Stimulated activated CD4-positive, alpha-beta T cell treated with anti-CD3 and anti-CD28 coated beads, Interleukin-1b, Interleukin-23, amount 100 ng/mL, for 1 hour (primary cell): ENCODE measurements at places on chromosomes 3 and 15.

DNA sequence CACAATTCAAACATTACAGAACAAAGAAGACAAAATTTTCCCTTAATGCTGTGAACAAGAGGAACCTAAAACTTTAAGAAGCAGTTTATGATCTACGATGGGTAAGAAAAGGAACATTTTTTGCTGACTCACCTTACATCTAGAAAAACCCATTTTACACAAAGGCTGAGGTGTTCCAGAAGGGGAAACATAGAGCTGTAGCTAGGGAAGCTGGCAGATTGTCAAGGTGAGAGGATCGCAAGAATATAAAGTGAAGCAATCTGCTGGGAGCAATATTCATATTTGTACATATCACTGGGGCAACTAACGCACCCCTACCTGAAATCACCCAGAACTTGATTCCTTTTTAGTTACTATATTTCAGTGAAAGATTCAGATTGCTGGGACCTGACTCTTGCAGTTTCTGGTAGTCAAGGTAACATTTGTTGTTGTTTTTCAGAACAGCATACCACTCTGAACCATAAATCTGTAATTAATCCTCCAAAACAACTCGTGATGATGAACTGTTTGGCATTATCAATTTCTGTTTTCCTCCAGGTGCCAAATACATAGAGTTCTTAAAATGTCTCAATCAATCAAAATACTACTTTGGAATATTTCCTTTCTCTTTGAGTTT, 184.1 kb upstream of the LRRC3B start:
- DNase-seq: no peak

DNA sequence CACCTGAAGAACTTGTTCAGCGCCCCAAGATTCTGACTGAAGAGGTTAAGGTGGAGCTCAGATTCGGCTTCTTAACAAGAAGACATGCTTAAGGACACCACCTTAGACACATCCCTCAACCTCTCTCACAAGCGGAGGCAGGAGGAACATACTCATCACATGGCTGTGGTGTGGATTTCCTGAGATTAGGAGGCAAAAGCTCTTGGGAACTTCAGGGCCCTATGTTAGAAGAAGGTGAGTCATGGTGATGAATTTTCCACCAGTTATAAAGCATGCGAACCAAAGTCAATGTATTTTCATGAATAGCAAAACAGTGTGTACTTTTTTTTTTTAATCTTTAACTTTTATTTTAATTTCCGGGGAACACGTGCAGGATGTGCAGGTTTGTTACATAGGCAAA, 212.2 kb upstream of the SUCLG2 start:
- no peak for DNase-seq

DNA sequence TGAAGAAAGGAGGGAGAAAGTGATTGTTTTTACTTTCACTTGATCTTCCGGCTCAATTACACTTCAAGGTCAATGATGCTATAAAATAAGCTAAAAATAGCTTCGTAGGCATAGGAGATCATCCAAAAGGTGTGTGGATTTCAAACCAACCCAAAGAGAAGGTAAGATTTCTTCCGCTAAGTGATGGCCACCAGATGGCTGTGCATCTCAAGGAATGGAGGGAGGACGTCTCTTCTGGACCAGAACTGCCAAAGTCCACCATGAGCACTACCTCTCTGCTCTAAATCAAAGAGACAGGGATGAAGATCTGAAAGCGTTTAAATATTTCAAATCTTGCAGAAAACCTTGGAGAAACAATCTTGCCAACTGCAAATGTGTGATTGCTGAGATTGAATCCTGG, 199.1 kb upstream of the ZPLD1 start:
- DNase-seq: no peak

GRCh38 chr3:3134750-3135448, 8.2 kb downstream of the TRNT1 start:
- DNase-seq: no peak

GRCh38 chr15:37820380-37821128, 113.9 kb upstream of the TMCO5A start:
- DNase-seq: no peak

DNA sequence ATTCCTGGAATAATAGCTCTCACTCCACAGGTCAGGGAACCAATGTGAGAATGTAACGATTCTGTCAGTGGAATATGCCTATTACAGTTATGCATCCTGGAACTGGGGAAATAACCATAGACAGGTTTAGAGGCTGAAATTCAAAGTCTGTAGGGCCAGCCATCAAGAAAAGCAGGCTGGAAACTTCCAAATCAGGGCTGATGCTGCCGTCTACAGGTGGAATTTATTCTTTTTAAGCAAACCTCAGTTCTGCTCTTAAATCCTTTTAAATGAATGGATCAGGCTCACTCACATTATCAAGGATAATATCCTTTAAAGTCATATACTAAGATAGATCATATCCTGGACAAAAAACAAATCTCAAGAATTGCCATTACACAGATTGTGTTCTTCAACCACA, 699.8 kb downstream of the NR2F2 start:
- DNase-seq: no peak

DNA sequence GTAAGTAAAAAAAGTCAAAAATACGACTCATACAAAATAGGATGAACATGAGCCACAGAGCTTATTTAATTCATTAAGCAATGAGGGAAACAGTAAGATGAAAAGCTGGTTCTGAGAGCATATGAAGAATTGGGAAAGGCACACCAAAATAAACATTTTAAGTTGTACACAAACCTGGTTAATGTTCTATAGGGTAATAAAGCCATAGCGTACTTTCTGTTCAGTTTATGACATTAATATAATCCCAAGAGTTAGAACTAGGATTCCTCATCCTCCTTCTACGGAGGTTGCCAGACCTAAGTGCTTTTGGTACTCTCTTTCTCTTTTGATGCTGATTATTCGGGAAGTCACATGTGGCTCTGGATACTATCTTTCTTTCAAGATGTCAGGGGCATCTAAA, 41.4 kb downstream of the CLEC3B start:
- DNase-seq: no peak

DNA sequence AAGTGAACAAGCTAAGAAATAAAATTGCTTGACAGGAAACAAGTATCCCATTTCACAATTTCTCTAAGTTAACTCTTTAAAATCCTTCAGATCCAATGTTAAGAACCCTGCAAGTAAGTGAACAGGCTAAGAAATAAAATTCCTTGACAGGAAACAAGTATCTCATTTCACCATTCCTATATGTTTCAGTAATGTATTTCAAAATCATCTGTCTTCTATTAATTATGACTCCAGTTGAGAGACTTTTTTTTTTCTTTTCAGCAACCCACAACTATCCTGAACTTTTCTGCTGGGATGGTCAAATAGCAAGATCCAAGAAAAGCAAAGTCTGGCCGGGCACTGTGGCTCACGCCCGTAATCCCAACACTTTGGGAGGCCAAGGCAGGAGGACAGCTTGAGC, 2.4 kb upstream of the SLC12A6 start:
- no peak for DNase-seq

DNA sequence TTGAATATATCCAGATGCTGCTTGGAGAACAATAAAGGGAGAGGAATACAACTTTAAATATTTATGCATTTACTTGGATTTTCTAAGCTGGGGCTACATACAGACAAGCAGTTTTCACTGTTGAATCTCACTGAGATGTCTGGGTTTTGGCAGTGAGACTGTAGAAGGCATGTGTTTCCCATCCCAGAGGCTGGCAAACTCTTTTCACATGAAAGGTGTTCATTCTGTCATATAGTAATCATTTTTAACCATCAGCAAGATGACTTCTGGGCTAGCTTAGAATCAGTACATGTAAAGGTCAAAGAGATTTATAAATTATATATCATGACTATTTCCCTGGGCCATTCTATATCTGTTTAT, 218.7 kb upstream of the SGO1 start:
- DNase-seq: no peak

- no peak for DNase-seq
Observed at GRCh38 chr3:158103887-158104327, 2.3 kb downstream of the SHOX2 start.

- no peak for DNase-seq
Observed at GRCh38 chr3:120349855-120350125, 636 bp upstream of the LRRC58 start.

GRCh38 chr15:40722934-40723333, 28.0 kb downstream of the RAD51 start:
- DNase-seq: no peak

- DNase-seq: no peak
Observed at GRCh38 chr3:187406927-187407326, 38.7 kb downstream of the RTP4 start.

GRCh38 chr15:64152507-64153387, 1.2 kb downstream of the SNX22 start:
- no peak for DNase-seq

GRCh38 chr3:127497166-127497565, 93.4 kb downstream of the TPRA1 start:
- no peak for DNase-seq

DNA sequence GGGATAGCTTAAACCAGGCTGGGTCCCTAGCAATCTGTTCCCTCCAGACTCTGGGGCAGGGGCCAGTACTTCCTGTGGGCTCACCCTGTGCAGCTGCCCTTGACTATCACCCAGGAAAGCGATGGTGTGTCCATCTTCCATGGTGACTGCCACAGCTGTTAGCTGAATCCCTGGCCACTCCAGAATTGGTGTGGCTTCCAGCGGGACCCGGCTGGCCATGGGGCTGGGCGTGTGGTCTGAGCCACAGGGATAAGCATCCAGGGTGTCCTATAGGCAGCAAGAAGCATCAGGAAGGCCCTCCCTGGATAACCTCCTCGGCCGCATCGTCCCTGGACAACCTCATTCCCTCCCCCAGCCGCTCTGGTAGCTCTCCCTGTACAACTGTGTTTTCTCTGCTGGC, 7.2 kb downstream of the PLXNB1 start:
- DNase-seq: no peak

GRCh38 chr15:101600035-101600434, 52.1 kb downstream of the TM2D3 start:
- no peak for DNase-seq

DNA sequence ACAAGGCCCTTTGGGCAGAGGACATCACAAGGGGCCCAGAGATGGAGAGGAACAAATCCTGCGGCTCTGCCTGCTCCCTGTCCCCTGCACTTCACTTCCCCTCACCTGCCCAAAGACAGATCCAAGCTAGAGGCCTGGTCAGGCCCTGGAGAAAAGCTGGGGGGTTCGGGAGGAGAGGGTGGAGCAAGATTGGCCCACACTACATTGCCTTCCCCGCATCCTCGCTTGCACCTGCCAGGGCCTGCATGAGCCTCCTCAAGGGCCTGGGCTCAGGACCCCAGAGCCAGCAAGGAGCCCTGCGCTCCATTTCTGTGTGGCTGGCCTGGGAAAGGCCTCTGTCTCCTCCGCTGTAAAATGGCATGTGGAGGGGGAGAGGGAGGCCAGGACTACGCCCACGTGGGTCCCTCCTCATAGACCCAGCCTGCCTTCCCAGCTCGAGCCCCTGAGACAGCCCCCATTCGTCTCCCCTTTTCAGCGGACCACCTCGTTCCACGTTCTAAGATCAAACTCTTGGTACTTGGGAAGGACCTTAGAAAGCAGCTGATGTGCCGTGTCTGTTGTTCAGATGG, 106.0 kb downstream of the HMG20A start:
- no peak for DNase-seq

- no peak for DNase-seq
Observed at GRCh38 chr15:36415643-36416042, 163.8 kb upstream of the CDIN1 start.

- no peak for DNase-seq
Observed at GRCh38 chr15:80204231-80204630, 47.8 kb downstream of the CTXND1 start.

- DNase-seq: no peak
Observed at GRCh38 chr15:72272997-72273352, 621 bp upstream of the PARP6 start.

GRCh38 chr15:74291101-74292071, 55.3 kb downstream of the CCDC33 start:
- DNase-seq: no peak

DNA sequence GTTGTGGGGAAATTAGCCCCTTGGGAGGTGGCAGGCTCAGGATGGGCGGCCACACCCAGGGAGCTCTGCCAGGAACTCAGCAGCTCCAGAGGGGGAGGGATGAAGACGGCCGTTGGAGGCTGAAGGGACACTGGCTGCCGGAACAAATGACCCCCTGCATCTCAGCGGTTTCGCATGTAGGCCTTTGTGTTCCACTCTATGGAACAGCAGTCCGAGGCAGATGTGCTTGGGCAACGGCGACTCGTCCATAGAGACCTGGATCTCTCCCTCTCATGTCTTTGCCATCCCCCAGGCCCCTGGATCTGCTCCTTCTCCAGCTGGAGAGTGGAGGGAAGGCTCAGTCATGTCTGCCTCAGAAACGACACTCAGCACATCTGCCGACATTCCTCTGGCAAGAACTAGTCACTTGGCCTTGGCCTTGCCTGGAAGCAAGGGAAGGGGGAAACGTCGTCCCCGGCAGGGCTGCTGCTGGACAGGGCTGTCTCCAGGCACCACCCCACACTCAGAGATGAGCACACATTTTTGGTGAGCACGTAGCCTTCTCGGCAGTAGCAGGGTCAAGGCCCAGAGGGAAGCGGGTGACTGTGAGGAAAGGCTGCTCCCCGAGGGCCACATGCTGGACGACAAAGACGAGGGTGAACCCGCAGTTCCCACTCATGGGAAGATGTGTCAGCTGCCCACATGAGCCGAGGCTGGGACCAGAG, 83.8 kb downstream of the ASB7 start:
- DNase-seq: no peak

DNA sequence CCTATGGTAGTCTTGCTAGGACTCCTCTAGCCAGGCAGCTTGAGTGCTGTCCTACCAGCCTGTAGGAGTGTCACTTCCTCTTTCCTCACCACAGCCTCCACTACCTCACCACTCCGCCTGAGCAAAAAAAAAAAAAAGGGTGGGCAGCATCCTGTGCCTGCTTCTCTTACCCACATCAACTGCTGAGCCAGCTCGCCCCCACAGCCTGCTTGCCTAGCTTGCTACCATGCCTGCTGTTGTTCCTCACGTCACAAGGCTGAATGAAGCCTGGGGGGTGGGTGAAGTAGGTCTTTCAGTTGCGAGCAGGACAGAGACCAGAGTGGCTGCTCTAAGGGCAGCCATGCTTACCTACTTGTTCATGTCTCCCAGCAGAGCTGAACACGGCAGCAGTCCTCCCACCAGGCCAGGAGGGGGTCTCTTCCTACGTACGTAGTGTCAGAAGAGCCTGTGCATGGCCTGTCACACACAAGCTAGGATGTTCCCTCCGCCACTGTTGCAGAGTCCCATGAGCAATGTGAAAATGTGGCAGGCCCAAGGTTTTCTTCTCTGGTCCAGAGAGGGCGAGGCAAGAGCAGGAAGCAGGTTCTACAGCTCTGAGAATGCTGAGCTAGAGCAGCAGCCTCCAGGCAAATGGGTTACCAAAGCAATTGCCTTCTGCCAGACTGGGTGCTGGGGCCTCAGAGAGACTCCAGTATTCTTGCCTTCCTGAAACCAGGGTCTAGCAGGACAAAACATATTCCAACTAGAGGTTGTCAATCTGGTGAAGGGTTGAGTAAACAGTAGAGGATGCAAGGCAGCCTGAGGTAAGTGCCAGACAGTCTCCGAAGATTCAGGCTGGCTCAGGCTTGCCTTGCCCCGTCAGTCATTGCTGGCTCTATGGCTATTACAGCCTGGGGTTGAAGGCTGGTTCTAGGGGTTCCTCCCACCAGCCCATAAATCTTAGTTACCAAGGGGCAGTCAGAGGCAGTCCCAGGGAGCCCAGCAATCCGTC, 8.1 kb downstream of the PPM1M start:
- peak; percentile 65 for DNase-seq
